ENCODE measurements at places on chromosomes 3 and 15.

DNA sequence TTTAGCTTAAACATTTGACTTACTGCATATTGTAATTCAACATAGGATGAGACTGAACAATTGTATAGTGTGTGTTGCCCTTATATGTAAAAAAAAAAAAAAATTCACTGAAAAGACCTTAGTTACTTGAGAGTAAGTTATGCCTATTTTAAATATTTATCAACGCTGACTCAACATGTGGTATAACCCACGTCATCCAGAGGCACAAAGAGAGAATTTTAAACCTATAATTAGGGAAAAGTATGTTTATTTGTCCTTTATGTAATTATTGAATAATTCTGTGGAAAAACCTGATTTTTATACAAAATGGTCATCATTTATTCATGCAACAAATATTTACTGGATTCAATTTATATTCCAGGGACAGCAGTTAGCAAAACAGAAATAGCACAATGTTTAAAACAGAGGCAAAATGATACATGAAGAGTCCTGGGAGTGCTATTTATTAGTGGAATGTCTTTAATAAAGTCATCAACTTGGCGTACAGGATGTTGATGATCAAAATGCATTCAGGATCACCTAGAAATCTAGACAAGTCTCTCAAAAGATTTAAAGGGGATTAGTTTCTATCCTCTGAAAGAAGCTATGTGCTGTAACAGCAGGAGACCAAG, 223.7 kb downstream of the PCCB start:
- DNase-seq, result no peak

DNA sequence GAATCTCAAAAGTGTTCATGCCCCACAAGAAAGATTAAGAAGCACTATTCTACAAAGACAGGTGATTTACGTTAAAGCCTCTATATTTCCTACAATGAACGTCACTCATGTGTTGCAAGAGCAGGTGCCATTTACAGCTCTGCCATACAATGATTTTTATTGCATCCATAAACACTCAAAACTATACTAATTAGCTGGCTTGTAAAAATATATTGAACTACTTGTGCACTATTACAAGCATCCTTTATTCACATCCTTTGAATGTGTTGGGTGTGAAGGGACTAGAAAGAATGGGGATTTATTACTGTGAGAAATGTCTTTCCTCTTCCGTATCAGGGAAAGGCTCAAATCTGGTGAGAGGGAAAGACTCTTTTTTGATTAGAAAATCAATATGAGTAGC, 50.7 kb upstream of the C3orf49 start:
- DNase-seq, result no peak

- no peak for DNase-seq
Measured at GRCh38 chr3:17052363-17052762, 167.6 kb downstream of the PLCL2 start.

- no peak for DNase-seq
Measured at GRCh38 chr3:165463531-165463930, 267.3 kb upstream of the SLITRK3 start.

DNA sequence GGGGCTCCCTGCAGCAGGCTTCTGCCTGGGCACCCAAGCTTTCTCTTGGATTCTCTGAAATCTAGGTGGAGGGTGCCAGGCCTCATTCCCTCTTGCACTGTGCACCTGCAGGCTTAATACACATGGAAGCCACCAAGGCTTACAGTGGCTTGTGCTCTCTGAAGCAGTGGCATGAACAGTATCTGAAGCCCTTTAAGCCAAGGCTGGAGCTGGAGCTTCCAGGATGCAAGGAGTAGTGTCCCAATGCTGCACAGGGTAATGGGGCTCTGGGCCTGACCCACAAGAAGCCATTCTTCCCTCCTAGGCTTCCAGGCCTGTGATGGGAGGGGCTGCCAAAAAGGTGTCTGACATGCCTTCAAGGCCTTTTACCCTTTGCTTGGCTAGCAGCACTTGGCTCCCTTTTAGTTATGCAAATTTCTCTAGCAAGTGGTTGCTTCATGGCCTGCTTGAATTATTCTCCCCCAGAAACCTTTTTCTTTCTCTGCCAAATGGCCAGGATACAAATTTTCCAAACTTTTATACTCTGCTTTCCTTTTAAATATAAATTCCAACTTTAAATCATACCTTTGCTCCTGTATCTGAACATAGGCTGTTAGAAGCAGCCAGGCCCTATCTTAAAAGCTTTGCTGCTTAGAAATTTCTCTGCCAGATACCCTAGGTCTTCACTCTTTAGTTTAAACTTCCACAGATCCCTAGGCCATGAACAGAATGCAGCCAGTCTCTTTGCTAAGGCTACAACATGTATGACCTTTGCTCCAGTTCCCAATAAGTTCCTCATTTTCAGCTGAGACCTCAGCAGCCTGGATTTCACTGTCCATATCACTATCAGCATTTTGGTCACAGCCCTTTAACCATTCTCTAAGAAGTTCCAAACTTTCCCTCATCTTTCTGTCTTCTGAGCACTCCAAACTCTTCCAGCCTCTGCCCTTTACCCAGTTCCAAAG, 201.1 kb upstream of the LRRFIP2 start:
- DNase-seq, result no peak
